Stimulated activated naive CD4-positive, alpha-beta T cell (primary cell): ENCODE measurements at places on chromosomes 12 and 14.

GRCh38 chr14:100776681-100777365, 49.1 kb upstream of the MEG3 start:
- DNase-seq = no peak

DNA sequence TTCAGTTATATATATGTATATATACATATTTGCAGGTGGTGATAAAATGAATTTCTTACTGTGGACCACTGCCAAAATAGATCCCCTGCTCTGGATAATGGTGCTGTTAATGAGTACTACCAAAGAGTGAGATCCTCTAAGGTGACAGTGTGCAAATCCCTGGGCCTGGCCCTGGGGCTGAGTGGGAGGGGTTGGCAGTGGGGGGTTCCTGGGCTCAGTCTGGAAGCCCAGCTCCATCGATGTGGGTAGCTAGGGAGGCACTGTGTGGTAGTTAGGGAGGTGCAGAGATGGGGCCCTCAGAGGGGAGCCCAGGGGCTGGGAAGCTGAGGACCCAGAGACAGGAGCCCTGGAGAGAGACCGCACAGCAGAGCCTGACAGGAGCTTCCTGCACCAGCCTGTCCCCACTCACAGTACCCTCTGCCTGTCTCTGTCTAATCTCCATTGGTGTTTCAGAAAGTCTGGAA, 9.1 kb downstream of the KRT8 start:
- no peak for DNase-seq

- no peak for DNase-seq
These were observed 194.9 kb upstream of the BTG1 start for GRCh38 chr12:92340441-92341064.

DNA sequence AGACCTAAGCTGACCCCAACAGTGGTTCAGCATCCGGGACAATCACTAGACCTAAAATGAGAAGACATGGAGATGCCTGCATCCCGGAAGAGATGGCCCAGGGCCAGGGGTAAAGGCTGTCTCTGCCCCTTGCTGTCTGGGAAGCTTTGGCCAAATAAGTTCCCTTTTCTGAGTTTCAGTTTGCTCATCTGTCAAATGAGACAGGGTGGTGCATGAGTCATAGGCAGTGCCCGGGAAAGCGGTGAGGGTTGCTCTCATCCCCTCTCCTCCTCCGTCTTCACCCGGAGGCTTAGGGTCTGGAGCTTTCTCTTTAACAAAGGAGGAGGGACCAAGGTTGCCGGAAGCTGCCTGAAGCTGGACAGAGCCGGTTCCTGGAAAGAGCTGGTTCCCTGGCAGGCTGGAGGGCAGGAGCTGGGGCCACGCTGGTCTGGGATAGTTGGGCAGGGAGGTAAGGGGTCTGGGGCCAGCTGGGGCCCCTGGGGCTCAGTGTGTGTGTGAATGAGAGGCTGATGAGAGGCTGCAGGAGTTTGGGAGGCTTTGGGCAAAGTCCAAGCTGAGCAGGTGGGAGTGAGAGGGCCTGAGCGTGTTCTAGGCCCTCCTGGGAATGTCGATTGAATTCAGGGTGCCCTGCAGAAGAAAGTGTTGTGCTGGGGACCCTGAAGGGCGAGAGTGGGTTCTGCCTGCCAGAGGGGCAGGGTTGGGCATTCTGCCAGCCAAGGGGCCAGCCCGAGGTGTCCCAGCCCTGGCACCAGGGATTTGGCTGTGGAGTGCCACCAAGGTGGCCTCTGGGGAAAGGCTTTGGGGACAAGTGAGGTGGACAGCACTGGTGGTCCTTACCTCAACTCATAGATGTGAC, at the start of gene SDSL:
Gene SDSL, plus strand, starts transcription at position 351 of the 856 bp plus-strand sequence. CDS start 5,603 bp downstream, outside the sequence.
- DNase-seq = no peak

- DNase-seq = no peak
These were observed 37.9 kb upstream of the GARIN6 start for GRCh38 chr12:99609455-99610181.
